ENCODE measurements at places on chromosomes 1 and 21.

- H3K4me1 ChIP-seq: no peaks in the 10 kb centered on the region
- H3K27me3 ChIP-seq: peaks cover 33% of the 10 kb centered on the region
- DNase-seq: no peak
- no peak overlapping the region for H3K4me3 ChIP-seq
These were observed 57.9 kb upstream of the TENT5B start for GRCh38 chr1:27070390-27071048.

- H3K27ac ChIP-seq: peak overlapping the region; percentile 97
- no peaks in the 10 kb centered on the region for H3K27me3 ChIP-seq
- peaks cover 97% of the 10 kb centered on the region for H3K4me1 ChIP-seq
- H3K4me3 ChIP-seq: no peak overlapping the region
These were observed 65.6 kb upstream of the RUNX3 start for GRCh38 chr1:24995661-24996060.

GRCh38 chr1:223876590-223876989 is 30.8 kb upstream of the TP53BP2 start:
- no peak overlapping the region for H3K4me3 ChIP-seq
- DNase-seq: no peak
- H3K27me3 ChIP-seq: peaks cover 34% of the 10 kb centered on the region

DNA sequence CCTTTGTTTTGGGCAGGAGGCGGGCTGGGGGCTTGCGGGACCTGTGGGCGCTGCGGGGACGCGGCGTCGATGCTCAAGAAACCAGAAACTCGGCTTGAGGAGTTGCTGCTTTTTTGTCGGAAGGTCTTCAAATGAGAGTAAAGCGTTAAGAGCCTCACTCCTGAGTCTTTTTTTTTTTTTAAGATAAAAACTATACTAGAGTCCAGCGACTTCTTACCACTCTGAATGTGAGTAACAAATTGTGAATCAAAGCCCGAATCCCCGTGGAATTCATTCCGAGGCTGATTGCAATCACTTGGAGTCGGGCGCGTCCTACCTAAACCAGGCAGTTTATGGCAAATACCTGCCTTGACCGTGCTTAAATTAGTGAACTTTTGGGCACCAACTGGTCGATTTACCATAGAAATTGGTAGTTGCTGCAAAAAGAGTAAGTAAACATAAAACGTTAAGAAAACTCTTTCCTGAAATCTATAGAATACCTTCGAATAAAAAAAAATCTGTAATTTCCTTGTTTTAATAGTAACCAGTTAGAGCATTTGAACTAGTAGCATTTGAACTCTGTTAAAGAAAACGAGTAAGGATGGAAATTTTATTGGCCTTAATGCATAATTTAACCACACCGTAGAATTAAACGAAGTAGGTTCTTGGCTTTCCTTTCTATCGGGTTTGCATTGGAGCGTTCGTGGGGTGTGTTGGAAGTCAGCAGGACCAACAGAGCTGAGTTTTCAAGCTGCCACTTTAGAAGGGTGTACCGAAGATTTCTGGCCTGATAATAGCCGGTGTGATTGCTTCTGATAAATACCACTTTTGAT is 769 bp downstream of the GPSM2 start:
- no peak for DNase-seq
- H3K36me3 ChIP-seq: peaks cover 8% of the 10 kb centered on the region
- peaks cover 35% of the 10 kb centered on the region for H3K27me3 ChIP-seq
- H3K27ac ChIP-seq: peak overlapping the region; percentile 79
- peaks cover 26% of the 10 kb centered on the region for H3K4me1 ChIP-seq

- no peak overlapping the region for H3K4me3 ChIP-seq
- H3K4me1 ChIP-seq: no peaks in the 10 kb centered on the region
- DNase-seq: no peak
- H3K36me3 ChIP-seq: peaks cover 42% of the 10 kb centered on the region
These were observed 19.1 kb downstream of the ZCCHC17 start for GRCh38 chr1:31315902-31316301.

DNA sequence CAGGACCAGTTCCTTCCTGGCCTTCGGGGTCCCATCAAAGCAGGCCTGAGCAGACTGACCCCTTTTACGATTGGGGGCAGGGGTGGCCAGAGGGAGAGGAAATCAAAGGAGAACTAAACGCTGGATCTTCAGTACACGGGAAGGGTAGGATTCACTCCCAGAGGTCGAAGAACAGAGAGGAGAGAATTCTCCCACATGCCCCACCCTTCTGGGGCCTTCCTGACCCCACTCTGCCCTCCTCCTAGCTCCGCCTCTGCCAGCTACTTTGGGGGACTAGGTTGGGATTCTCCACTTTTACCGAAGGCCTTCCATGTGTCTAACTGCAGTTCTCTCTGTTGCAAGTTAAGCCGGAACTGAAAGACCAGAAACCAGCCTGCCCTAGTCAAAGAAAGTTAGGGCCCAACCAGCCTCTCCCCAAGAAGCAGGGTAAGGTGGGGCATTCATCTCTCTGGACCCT is 654 bp upstream of the ARHGEF2 start:
- no peaks in the 10 kb centered on the region for H3K27me3 ChIP-seq
- peaks cover 41% of the 10 kb centered on the region for H3K36me3 ChIP-seq
- DNase-seq: peak; percentile 49
- peak overlapping the region; percentile 100 for H3K4me3 ChIP-seq
- H3K27ac ChIP-seq: peak overlapping the region; percentile 89
- peaks cover 68% of the 10 kb centered on the region for H3K4me1 ChIP-seq

GRCh38 chr21:25297117-25297516 is 310.2 kb downstream of the MRPL39 start:
- no peak overlapping the region for H3K4me3 ChIP-seq
- no peaks in the 10 kb centered on the region for H3K36me3 ChIP-seq
- no peak for DNase-seq
- peaks cover under 1% of the 10 kb centered on the region for H3K27me3 ChIP-seq
- no peak overlapping the region for H3K27ac ChIP-seq
- H3K4me1 ChIP-seq: no peaks in the 10 kb centered on the region

- H3K27ac ChIP-seq: no peak overlapping the region
- peak overlapping the region; percentile 29 for H3K4me3 ChIP-seq
- no peak for DNase-seq
- peaks cover 23% of the 10 kb centered on the region for H3K4me1 ChIP-seq
- H3K36me3 ChIP-seq: no peaks in the 10 kb centered on the region
These were observed 869 bp downstream of the NAV1 start for GRCh38 chr1:201539561-201540431.

GRCh38 chr1:159946242-159947187 is 1.1 kb upstream of the IGSF9 start:
- no peak overlapping the region for H3K27ac ChIP-seq
- no peak for DNase-seq
- H3K4me3 ChIP-seq: no peak overlapping the region
- H3K36me3 ChIP-seq: no peaks in the 10 kb centered on the region
- peaks cover 11% of the 10 kb centered on the region for H3K4me1 ChIP-seq
- H3K27me3 ChIP-seq: peaks cover 87% of the 10 kb centered on the region

DNA sequence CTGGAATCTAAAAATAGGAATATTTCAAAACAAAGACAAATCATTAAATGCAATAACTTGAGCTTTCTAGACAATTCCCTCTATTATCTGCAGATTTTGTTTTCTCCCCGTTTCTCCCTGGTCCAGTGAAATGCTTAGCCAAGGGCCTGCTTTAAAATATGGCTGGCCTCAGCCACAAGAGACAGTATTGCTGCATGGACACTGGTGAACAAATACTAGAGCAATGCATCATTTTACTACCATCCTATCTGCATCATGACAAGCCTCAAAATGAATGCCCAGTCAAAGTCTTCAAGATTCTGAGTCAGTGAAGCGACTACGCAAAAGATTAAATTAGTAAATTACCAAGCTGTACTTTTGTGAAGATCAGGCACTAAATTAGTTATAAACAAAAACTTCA is 80.5 kb downstream of the ENAH start:
- H3K27ac ChIP-seq: no peak overlapping the region
- H3K4me1 ChIP-seq: no peaks in the 10 kb centered on the region
- no peaks in the 10 kb centered on the region for H3K27me3 ChIP-seq

GRCh38 chr1:57996400-57996799 is 550.1 kb downstream of the OMA1 start:
- no peak for DNase-seq
- peaks cover 21% of the 10 kb centered on the region for H3K27me3 ChIP-seq
- H3K4me3 ChIP-seq: no peak overlapping the region
- H3K27ac ChIP-seq: no peak overlapping the region

DNA sequence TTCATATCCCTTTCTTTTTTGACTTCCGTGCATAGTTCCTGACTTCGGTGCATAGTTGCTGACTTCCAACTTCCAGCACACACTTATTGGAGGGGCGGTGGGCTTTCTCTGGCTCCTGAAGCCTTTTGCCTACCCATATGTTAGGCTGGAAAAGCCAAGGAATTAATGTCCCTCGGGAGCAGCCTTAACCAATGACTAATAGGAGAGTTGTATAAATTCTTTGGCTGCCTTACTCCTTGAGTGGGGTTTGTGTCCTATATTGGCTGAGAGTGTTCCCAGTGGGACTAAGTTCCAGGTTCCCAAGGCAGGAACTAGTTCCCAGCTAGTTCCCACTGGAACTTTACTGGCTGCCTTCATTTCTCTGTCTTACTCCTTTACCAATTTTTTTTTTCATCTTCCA is 105.7 kb downstream of the ZNF326 start:
- H3K27ac ChIP-seq: no peak overlapping the region
- H3K4me1 ChIP-seq: no peaks in the 10 kb centered on the region
- no peak for DNase-seq
- H3K36me3 ChIP-seq: no peaks in the 10 kb centered on the region
- peaks cover 3% of the 10 kb centered on the region for H3K27me3 ChIP-seq
- no peak overlapping the region for H3K4me3 ChIP-seq

DNA sequence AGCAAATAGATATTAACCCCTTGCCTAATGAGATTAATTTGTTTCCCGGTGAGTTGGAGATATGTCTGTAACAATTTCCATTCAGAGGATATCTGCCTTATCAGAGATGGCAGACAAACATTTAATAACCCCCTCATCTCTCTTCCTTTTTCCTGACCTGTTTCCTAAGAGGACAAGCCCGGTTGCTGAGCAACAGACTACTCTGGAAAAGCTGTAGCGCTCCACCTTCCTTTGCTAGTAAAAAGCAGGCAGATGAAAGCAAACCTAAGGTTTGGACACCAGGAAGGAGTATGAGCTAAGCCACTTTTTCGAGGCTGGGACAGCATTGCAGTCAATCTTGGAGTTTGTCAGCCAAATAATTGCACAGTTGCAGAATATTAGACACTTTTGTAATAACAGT is 82.4 kb downstream of the RGS21 start:
- no peaks in the 10 kb centered on the region for H3K36me3 ChIP-seq
- no peak overlapping the region for H3K27ac ChIP-seq
- H3K4me1 ChIP-seq: no peaks in the 10 kb centered on the region
- DNase-seq: no peak

GRCh38 chr1:2119886-2120285 is 69.7 kb downstream of the PRKCZ start:
- H3K4me3 ChIP-seq: no peak overlapping the region
- no peak overlapping the region for H3K27ac ChIP-seq
- H3K27me3 ChIP-seq: peaks cover 12% of the 10 kb centered on the region
- H3K4me1 ChIP-seq: peaks cover 17% of the 10 kb centered on the region

GRCh38 chr1:110235834-110236682 is 25.9 kb downstream of the KCNC4 start:
- no peak overlapping the region for H3K4me3 ChIP-seq
- H3K4me1 ChIP-seq: no peaks in the 10 kb centered on the region
- H3K27me3 ChIP-seq: no peaks in the 10 kb centered on the region
- H3K36me3 ChIP-seq: no peaks in the 10 kb centered on the region
- no peak for DNase-seq

DNA sequence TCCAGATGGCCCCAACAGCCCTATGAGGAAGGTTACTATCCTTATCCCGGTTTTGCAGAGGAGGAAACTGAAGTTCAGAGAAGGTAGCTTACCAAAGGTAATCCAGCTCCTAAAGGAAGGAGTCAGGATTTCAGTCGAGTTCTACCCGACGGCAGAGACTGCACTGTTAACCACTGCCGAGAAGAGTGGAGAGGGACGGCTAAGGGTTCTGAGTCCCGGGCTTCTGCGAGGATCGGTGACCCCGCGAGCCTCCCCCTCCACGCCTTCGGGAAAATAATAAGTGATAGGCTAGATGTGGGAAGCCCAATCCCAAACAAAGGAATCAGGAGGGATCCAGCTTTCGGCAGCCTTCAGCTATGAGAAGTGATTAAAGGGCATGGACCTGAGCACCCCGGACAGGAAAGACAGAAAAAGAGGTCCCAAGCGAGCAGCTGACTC is 587 bp downstream of the TMEM53 start:
- DNase-seq: no peak
- H3K27me3 ChIP-seq: no peaks in the 10 kb centered on the region
- H3K4me1 ChIP-seq: peaks cover 25% of the 10 kb centered on the region
